ENCODE measurements at places on chromosomes 16 and 17.

GRCh38 chr17:82693168-82693867 lies 5.2 kb downstream of the RAB40B start:
- peak; percentile 92 for DNase-seq

DNA sequence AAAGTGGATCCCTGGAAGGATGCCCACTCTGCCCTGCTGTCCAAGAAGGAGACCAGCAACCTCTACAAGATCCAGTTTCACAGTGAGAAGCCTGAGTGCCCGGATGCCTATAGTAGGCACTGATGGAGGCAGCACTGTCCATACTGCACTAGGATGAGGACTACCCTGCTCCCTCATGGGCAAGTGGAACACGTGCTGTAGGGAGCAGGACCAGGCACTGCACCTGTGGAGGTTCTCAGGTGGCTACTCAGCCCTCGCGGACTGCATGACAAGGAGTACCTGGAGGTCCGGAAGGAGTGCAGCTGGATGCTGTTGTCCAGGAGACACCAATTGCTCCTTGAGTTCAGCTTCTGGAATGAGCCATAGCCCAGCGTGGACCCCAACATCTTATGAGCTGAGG lies 146.1 kb upstream of the NLRP1 start:
- DNase-seq = no peak

DNA sequence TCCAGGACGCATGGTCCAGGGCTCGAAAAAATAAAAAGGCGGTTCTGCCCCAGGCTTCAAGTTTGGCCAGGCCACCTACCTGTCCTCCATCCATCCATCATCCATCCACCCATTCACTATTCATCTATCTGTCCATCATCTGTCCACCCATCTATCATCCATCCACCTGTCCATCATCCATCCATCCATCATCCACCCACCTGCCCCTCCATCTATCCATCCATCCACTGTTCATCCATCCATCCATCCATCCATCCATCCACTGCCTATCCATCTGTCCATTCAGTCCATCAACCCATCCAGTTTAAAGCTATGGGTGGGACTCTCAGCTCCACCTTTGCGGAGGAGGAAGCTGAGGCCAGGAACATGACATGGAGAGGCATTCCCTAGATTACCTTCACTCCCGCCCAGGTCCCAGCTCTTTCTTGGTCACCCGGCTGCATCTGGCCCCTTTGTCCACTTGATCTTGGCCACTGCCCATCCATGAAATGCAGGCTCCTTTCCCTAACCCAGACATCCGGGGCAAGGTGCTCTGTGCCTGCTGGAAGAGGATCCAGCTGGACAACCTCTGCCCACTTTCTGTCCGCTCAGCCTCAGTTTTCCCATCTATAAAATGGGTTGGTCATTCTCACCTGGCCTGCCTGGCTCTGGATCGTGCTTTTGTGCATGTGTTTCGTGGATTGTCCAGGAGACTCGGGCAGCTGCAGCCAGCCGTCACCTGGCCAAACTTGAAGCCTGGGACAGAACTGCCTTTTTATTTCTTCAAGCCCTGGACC lies 236.0 kb upstream of the CIBAR2 start:
- DNase-seq = no peak

DNA sequence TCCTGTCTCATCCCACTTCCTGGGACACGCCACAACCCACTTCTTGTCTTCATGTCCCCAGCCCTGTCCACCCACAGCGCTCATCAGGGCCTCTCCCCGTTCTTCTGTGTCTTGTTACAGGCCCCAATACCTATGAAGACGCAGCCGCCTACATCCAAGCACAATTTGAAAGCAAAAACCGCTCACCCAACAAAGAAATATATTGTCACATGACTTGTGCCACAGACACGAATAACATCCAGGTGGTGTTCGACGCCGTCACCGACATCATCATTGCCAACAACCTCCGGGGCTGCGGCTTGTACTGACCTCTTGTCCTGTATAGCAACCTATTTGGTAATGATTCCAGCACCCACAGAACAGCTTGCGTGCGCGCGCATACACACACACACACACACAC lies 70.6 kb downstream of the AMFR start:
- no peak for DNase-seq

- DNase-seq = no peak
Measured at GRCh38 chr16:57608462-57609113, 19.8 kb upstream of the ADGRG1 start.

DNA sequence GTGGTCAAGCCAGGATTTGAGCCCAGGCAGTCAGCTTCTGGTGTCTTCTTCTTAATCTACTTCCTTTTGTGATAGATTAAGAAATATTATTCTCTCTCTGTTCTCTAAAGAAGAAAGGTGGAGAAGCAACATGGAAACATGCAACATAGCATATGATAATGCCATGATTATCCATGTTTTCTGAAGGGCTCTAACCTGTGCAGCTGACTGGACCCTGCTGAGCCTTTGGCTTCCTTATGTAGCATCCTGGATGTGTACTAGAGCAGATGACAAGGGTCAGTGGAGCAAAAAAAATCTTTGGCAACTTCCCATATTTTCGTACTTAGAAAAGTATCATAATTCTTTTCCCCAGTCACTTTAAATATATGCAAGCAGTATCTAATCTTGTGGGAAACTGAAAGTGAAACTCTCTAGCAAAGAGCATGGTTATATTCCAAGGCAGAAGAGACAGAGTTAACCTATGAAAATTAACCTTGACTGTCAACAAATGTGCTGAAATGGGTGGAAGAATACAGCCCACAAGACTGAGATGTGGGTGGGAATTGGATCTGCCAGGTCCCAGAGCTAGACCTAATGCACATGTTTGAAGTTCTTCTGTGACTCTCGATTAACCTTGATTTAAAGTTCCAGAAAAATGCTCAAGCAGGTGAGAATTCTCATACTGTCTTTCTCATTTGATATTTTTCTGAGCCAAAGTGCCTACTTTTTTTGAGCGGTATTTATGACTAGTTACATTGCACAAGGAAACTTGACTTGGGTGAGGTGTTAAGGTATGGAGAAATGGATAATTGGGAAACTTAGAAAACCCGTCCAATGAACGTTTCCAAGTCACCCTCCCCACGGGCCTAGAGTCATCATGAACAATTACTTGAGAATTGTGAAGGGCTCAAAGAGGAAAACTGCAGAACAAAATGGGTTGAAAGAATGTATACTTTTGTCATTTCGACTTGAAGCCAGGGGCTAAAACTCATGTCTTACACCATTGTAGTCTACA lies 248.6 kb downstream of the FTO start:
- no peak for DNase-seq
